ENCODE measurements at places on chromosomes 12 and 14. TPM values are rescaled to one million over a fixed set of nuclear protein-coding genes. Genes with fewer than 3 reads are reported as not detected.
A peak's percentile ranks its signal among the peaks of the same experiment; 100 is the strongest.

Gene CD163L1
- total RNA-seq, result 1.6 TPM

Gene CLEC2D
- 30.8 TPM for total RNA-seq

Gene KRT85
- total RNA-seq, result not detected

GRCh38 chr12:64222009-64222765, at the start of gene KICS2:
TSS of gene KICS2 (minus strand) at chr12:64222296. CDS start at chr12:64222237, 59 bp downstream.
- peak; percentile 76 for DNase-seq
- peak within 1 kb of the TSS; percentile 87 for H3K4me3 ChIP-seq
- no peaks in the 10 kb centered on the region for H3K36me3 ChIP-seq
- peaks cover 4% of the 10 kb centered on the region for H3K4me1 ChIP-seq
- peak within 1 kb of the TSS; percentile 90 for H3K27ac ChIP-seq

- DNase-seq, result no peak
- peaks cover 49% of the 10 kb centered on the region for H3K4me1 ChIP-seq
- H3K36me3 ChIP-seq, result no peaks in the 10 kb centered on the region
- no peaks in the 10 kb centered on the region for H3K27me3 ChIP-seq
- H3K4me3 ChIP-seq, result peak overlapping the region; percentile 87
Observed at GRCh38 chr14:95156161-95157047, 925 bp downstream of the DICER1 start.

DNA sequence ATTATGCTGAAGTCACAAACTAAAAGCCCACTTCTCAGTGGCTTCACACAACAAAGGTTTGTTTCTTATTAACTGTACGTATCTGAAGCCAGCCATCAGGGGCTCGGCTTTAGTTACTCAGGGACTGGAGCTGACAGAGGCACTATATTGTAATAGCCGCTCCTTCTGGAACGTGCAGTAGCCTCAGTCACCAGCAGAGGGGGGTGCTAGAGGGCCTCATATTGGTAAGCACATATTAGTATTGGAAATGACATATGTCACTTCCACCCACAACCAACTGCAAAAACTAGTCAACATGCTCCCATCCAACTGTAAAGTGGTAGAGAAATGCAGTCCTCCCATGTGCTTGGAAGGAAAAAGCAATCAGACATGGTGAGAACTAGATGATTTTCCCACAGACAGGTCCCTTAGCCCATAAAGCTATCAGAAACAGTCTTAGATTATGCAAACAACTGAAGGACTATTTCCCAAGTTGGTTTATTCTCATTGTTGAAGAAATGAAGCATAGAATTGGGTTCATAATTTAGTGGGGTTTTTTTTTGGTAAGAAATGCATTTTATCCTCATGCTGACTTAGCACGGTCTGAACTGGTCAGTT, 183.6 kb upstream of the G2E3 start:
- no peak overlapping the region for H3K27ac ChIP-seq
- no peak for DNase-seq
- no peaks in the 10 kb centered on the region for H3K36me3 ChIP-seq
- no peak overlapping the region for H3K4me3 ChIP-seq
- no peaks in the 10 kb centered on the region for H3K27me3 ChIP-seq
- no peaks in the 10 kb centered on the region for H3K4me1 ChIP-seq

DNA sequence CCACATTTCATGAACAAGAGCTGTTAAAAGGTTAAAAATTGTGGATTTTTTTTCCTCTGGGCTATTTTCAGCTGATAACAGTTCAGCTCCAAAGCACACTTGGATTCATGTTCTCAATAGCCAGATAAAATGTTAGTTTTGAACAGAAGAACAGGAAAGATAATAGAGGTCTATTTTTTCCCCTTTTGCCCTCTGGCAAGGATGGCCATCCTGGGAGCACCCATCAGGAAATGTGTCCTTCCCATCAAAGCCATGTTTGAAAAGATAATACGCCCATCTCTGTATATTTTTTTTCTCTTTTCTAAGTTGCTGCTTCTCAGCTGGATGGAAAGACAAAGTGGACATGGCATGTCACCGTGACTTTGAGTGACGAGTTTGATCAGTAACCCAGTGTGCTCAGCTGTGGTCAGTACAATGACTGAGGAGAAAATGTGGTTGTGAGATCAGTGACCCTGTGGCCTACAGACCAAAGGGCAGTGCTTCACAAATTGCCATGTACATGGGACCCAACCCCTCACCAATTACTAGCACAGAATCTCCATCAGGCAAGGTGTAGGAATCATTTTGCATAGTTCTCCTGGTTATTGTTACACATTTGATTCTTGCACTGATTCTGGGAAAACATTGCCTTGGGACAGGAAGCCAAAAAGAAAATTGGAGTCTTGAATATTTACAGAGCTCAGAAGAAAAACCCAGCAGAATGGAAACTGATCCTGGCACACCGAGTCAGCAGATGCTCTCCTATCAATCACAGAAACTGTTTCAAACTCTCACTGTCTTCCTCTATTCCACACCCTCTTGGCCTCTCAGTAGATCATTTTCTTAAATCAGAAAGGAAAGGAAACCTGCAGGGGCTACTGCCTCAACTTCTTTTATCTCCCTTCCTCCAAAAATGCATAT, 64.3 kb downstream of the ANO6 start:
- peaks cover 93% of the 10 kb centered on the region for H3K4me1 ChIP-seq
- H3K27ac ChIP-seq, result peak overlapping the region; percentile 83
- no peak for DNase-seq

DNA sequence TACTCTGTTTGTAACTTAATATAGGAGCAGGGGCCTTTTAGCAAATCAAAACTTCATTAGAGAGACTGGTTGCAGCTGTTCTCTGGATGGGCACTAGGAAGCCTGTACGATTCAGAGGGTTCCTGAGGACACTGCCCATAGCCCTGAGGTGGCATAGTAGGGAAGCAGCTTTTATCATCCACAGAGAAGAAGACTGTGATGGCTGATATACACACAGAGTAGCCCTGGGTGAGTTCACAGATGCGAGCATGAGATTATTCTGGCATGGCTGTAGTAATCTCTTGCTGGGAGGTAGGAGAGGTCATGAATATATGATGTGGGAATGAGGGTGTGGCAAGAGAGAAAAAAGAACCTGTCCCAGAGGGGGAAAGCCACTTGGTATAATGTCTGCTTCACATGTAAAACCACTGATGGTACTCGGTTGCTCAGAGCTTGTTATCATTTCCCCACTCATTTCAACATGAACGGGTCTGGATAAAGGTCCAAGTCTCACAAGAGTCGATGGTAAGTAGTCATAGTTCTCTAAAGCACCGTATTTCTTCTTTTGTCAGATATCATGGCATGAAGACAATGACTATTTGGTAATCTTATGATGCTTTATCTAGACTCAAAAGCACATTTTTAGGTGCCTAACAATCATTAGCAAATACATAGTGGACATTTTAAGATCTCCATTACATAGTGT, 52.0 kb downstream of the PEBP1 start:
- no peak for DNase-seq
- peak overlapping the region; percentile 8 for H3K27ac ChIP-seq
- no peaks in the 10 kb centered on the region for H3K27me3 ChIP-seq
- H3K36me3 ChIP-seq, result no peaks in the 10 kb centered on the region
- H3K4me3 ChIP-seq, result peak overlapping the region; percentile 72
- H3K4me1 ChIP-seq, result peaks cover 19% of the 10 kb centered on the region

DNA sequence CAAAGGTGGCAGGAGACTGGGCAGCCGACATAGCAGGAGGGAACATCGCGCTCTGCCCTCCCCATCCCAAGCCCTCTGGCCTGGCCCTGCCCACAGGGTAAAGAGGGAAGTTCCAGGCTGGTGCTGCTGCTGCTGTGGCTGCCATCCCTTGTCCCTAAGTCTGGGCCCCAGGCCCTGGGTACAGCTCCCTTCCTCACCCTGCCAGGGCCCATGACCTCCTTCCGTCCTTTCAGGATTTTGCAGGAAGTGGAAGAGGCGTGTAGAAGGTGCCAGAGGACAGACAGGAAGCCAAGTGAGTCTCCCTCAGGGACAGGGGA, 14.7 kb upstream of the NCOR2 start:
- no peaks in the 10 kb centered on the region for H3K36me3 ChIP-seq
- DNase-seq, result no peak
- H3K27me3 ChIP-seq, result no peaks in the 10 kb centered on the region
- H3K4me1 ChIP-seq, result peaks cover 5% of the 10 kb centered on the region
- no peak overlapping the region for H3K27ac ChIP-seq
- H3K4me3 ChIP-seq, result no peak overlapping the region

DNA sequence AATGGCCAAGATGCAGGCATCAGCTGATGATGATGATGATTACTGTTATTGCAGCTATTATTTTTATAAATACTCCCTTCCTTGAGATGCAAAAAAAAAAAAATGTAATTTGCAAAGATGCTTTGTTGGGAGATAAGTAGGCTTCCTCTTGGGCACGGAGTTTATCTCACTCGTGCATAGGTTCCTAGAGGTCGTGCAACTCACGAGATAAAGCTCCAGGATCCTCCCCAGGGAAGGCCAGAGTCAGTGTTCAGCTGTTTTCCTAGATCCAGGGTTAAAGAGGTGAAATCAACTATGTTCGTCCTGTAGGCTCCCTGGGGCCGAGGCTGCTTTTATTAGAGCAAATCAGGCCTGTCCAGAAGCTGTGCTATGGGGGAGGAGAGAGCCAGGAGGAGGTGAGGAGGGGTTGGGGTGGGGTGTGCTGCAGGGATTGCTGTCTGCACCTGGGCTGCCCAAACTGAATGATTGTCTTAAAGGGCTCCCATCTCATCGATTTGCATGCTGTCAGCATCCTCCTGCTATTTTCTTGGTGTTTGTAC, 270.3 kb downstream of the NRXN3 start:
- H3K4me1 ChIP-seq, result no peaks in the 10 kb centered on the region
- no peak overlapping the region for H3K4me3 ChIP-seq
- no peak for DNase-seq
- no peaks in the 10 kb centered on the region for H3K27me3 ChIP-seq
- no peak overlapping the region for H3K27ac ChIP-seq
